Thoracic aorta (tissue), 2 donors: ENCODE measurements at places on chromosomes 16 and 17. TPM values are rescaled to one million over a fixed set of nuclear protein-coding genes. Genes with fewer than 3 reads are reported as not detected.

GRCh38 chr16:49464093-49464492 lies 90.5 kb downstream of the C16orf78 start:
- no peak overlapping the region for H3K4me3 ChIP-seq
- DNase-seq = no peak
- no peaks in the 10 kb centered on the region for H3K36me3 ChIP-seq
- H3K27me3 ChIP-seq = no peaks in the 10 kb centered on the region

The CLEC19A gene
- not detected for total RNA-seq

The ZPBP2 gene
- not detected for total RNA-seq

The ENPP7 gene
- not detected for total RNA-seq

The HOXB8 gene
- total RNA-seq = 1.4 TPM

The TBC1D3E gene
- not detected for total RNA-seq

The HOXB4 gene
- 11.5 TPM for total RNA-seq

GRCh38 chr16:65779201-65779600 lies 587.3 kb upstream of the CDH5 start:
- DNase-seq = no peak
- no peak overlapping the region for H3K27ac ChIP-seq
- no peaks in the 10 kb centered on the region for H3K27me3 ChIP-seq
- H3K36me3 ChIP-seq = no peaks in the 10 kb centered on the region
- H3K4me1 ChIP-seq = peaks cover 16% of the 10 kb centered on the region
- H3K4me3 ChIP-seq = no peak overlapping the region

The TNP2 gene
- total RNA-seq = not detected

GRCh38 chr17:79572136-79572925 lies 38.5 kb downstream of the RBFOX3 start:
- H3K27ac ChIP-seq = no peak overlapping the region
- DNase-seq = no peak
- H3K4me3 ChIP-seq = no peak overlapping the region
- H3K27me3 ChIP-seq = no peaks in the 10 kb centered on the region
- H3K4me1 ChIP-seq = no peaks in the 10 kb centered on the region
